ENCODE measurements at places on chromosomes 5 and 9. TPM values are rescaled to one million over a fixed set of nuclear protein-coding genes. Genes with fewer than 3 reads are reported as not detected.

Gene ESM1
- not detected for total RNA-seq

Gene ANKRD18A
- under 0.01 TPM for total RNA-seq

Gene WNT8A
- not detected for total RNA-seq

Gene HARS1
- 35.2 TPM for total RNA-seq

Gene SLC6A7
- total RNA-seq, result not detected

GRCh38 chr5:14252793-14253192 is 109.7 kb downstream of the TRIO start:
- DNase-seq, result no peak

- DNase-seq, result no peak
Measured at GRCh38 chr5:94080390-94080789, 339.0 kb upstream of the POU5F2 start.

GRCh38 chr9:109100543-109101201 is 19.1 kb downstream of the TMEM245 start:
- no peak for DNase-seq

DNA sequence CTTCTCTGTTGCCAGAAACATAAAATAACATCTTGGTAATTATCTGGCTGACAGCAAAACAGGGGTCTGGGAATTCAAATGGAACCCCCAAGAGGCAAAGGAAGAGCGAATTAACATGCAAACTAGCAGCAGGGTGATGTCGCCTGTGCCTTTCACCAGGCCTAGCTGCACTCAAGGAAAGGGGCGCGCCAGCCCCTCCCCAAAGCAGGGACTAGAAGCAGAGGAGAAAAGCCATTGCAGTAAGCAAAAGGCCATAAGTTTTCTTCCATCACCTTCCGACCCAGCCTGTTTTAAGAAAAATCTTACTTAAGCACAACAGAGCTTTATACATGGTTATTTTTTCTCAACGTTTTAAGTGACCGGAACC is 539 bp downstream of the POC5 start:
- no peak for DNase-seq

DNA sequence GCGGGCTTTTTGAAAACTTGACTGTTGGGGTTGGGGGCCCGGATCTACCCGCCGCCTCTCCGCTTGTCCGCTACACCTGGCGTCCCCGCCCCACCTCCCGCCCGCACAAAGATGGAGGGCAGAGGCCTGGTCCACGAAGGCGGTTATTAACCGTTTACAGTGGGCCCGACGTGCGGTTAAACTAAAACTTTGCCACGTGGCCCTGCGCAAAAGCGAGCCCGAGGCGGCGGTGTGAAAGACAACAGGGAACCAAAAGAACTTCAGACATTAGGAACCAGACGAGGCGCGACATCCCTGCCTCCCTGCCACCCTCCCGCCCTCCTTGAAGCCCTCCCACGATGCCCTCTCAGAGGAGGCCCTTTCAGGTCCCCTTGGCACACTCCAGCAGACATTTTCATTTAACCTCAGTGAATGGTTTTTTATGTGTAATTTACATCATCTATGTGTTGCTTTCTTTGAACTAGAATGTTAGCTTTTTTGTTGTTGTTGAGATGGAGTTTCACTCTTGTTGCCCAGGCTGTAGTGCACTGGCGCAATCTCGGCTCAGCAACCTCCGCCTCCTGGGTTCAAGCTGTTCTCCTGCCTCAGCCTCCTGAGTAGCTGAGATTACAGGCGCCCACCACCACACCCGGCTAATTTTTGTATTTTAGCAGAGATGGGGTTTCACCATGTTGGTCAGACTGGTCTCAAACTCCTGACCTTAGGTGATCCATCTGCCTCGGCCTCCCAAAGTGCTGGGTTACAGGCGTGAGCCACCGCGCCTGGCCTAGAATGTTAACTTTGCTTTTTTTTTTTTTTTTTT is 999 bp upstream of the HNRNPA0 start:
- no peak for DNase-seq

GRCh38 chr5:135059000-135059923 is 25.2 kb upstream of the PITX1 start:
- no peak for DNase-seq
